Activated T-helper 17 cell treated with anti-CD3 and anti-CD28 coated beads, Interleukin-2, amount 50 U/mL, for 72 hours (primary cell): ENCODE measurements at places on chromosomes 4 and X.

DNA sequence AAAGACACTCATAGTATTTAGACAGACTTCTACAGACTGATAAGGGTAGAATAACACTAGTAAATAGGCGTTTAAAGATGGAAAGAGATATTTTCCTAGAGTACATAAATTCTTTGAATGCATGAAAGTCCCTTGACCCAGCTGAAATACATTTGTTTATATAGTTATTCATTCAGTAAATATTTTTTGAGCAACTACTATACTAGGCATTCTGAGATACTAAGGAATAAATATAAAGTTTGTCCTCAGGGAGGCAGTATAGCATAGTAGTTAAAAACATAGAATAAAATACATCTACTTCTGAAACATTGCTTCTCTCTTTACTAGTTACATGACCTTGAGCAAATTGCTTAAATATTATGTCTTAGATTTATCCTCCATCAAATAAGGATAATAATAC lies 27.4 kb downstream of the HMGN5 start:
- no peak for ATAC-seq

GRCh38 chrX:153307276-153308178 lies 14.0 kb downstream of the PNMA6F start:
- no peak for ATAC-seq

GRCh38 chr4:136680271-136680670 lies 852.0 kb downstream of the PCDH18 start:
- no peak for ATAC-seq

DNA sequence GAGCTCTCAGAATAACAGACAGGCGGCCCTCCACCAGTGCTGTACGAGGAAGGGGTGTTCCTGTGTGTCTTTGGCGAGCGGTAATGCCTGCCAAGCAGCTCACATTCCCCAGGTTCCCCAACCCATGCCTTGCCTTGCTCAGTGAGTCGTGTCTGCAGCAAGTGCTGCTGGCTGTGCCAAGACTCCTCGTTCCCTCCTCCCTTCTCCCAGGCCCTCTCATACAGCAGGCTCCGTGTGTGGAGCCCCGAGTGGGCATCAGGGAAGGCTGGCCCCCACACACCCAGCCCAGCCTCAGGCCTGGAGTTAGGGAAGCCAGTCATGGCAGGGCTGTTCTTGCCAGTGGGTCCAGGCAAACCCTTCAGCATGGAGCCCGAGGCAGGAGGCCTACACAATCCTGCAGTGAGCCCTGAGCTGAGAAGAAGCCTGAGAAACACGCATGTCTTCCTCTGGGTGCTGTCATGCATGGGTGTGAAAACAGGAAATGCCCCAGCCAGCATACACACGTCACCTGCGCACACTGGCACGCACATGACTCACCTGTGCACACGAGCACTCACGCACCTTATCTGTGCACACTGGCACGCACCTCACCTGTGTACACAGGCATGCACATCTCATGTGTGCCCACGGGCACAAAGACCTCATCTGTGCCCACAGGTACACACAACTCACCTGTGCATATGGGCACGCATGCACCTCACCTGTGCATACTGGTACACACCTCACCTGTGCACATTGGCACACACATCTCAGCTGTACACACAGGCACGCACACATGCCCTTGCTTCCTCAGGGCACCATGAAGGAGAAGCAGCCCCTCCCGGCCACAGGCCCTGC lies 238.7 kb downstream of the DHRSX start:
- ATAC-seq, result no peak

GRCh38 chr4:81687471-81687870 lies 215.8 kb upstream of the RASGEF1B start:
- ATAC-seq, result no peak

- no peak for ATAC-seq
Measured at GRCh38 chrX:13808865-13809264, 8.0 kb downstream of the GPM6B start.

DNA sequence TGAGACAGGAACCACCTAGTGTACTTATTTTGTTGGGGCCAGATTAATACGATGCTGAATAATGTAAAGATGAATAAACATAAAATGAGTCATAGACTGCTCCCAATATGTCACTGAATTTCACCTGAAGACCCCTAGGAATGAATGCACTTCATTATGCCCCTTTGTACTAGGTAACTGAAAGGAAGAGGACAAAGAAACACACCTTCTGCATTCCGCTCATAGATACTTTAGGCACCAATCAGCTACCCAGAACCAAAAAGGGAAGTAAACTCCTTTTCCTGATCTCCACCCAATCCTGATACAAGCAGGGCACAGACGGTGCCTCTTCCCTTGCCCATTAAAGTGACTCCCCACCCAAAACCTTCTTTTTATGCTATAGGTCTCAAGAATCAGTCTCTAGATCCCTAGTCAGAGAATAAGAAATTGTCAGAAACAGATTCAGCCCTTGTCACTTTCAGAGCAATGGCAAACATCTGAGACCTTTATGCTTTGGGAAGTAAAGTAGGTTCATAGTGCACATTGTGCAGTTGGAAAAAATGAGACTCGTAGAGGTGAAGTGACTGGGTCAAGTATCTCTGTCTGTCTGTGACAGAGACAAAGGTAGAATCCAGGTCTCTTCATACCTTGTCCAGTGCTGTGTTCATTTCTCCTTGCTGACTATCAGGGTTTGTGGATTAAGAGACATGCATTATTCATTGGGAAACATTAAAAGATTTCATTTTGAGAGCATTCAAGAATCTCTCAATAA lies 2.3 kb downstream of the GPR174 start:
- peak; percentile 55 for ATAC-seq

DNA sequence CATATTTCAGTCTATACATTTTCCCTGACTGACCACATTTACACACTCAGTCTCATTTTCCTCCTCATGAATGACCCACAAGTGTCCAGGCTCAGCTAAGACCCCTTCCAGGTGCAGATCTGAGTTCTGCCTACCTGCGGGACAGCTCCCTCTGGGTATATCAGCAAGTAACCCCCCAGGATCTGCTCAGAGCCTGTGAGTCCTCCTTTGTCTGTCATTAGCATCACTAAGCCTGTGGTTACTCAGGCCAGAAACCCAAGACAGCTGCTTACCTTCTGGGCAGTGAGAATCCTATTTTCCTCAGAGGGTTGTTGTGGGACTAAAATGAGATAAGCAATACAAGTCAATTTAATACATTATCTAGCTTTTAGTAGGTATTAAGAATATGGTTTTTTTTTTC lies 487.6 kb upstream of the BOD1L1 start:
- no peak for ATAC-seq
